NCI-H187 (cell line): ENCODE measurements at places on chromosomes 5 and 9.

DNA sequence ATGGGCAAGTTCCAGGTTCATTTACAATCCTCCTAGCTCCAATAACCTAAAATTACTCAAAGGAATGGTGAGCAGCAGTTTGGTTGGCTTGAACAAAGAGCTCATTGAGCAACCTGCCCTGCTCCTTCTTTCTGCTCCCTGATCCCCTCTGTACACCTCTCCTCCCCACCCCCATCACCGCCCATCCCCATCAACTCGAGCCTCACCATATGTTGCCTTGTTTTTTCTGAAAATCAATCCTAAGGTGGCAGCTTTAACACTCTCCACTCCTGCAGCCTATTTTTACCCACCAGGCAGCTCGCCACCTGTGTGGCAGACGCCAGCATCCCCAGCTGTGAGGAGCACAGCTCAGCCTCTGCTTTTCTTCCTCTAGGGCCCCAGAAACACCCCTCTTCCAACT, 533.4 kb upstream of the BRINP1 start:
- no peak for DNase-seq

DNA sequence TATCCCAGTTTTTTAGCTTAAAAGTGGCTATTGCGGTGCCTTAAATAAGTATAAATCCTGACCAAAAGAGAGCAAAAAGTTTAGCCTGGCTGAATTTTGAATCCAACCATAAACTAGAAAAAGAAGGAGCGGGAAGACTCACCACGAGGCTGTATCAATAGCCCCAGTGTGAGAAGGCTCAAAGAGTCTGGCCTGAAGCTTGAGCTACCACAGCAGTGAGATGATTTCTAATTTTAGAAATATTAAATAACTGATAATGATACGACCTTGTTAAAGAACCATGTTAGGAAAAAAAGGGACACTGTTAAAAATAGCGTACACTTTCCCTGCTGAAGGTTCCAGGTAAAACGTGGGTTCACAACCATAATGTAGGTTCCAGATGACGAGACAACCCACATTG, 134.1 kb upstream of the ZNF462 start:
- no peak for DNase-seq

DNA sequence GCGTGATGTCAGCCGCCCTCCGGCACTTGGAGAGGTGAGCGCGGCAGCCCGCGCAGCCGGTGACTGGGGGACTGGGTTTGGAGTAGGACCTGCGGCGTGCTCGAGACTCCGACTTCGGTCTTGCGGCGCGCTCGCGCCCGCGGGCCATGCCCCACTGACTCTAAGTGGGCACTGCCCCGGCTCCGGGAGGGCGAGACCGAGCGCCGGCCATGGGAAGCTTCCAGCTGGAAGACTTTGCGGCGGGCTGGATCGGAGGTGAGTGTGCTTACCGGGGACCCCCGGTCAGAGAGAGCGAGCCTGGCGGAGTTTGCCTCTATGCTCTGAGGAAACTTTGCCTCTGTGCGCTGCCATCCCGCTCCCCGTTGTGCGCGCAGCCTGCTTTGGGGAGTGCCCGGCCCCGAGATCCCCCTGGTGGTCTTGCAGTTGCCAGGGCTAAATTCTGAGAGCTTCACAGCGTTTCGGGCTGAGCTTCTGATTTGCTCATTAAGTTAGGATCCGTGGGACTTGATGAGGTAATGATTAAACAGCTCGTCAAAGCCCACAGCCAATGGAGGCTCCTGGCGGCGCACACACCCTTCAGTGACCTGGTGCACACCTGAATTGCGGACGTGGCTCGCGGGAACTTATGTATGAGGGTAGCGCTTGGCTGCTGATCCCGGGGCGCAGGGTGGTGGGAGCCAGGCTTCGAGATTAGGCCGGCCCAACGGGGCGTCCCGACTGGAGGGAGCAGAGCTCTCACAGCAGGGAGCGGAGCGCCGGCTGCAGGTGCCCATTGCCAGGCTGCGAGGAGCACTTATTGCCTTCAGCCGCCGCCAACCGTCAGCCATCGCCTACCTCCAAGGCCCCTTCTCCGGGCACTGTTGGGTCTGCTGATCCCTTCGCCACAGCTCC, at the start of gene SLC25A48:
SLC25A48 (plus strand) TSS at position 25 of the 891 bp plus-strand sequence; CDS start at position 210, 185 bp downstream.
- no peak for DNase-seq

- DNase-seq = no peak
Measured at GRCh38 chr5:116908537-116908936, 333.9 kb upstream of the SEMA6A start.

DNA sequence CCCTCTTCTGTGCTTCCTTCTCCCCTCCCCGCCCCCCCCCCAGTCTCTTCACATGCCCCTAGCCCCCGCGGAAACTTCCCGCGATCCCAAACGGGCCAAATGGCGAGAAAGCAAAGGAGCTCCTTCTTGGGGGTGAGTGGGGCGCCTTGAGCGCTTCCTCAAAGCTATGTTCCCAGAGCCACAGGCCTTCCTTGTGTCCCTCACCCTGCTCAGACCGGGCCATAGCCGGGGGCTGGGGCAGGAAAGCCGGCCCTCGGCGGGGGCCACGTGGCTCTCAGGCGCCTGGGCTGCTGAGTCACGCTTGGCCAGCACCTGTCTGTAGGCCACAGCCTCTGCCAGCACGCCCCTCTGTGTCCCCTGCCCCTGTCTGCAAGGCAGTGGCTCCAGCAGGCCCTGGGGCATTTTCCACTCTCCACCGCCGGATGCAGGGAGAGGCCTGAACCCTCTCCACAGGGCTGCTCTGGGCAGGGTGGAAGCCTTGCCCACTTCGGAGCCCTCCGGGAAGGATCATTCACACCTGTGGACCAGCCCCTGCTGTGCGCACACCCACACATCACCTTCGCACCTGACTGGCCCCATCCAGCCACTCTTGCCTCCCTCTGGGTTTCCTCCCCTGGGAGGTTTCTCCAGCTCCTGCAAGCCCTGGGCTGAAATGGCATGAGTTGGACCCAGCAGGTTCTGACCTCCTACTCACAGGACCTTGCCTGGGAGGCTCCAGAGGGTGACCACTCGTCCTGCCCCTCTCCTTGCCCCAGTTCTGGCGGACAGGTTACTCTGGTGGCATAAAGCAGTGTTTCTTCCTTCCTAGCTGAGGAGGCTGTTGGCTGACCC, 1.2 kb upstream of the SQSTM1 start:
- DNase-seq = no peak

- no peak for DNase-seq
Measured at GRCh38 chr9:71472400-71472799, 295.9 kb downstream of the CEMIP2 start.

DNA sequence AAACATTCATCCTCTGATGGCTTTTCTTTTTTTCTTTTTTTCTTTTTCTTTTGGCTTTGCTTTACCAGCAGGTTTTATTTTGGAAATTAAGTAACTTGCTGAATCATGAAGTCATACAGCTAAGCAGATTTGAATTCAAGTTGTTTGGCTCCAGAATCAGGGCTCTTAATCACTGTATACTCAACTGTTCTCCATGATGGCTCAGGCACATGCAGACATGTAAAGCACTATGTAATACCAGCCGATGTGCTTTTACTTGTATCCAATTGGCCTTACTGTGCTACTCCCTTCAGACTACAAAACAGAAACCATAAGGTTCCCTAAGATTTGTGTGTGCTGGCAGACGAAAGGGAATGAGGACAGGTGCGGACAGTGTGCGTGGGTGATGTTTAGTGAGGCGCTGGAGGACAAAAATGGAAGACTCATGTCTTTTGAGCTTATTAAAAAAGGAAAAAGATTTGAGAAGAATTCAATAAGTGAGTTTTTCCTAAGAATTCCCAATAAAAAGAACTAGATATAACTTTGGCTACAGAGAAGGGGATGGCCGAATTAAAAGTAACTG, 44.7 kb upstream of the OTP start:
- no peak for DNase-seq

- DNase-seq = peak; percentile 47
Measured at GRCh38 chr5:154190595-154191304, at the start of gene GALNT10. TSS of gene GALNT10 (plus strand) at chr5:154190733. CDS start at chr5:154190867, 134 bp downstream.

GRCh38 chr5:80810425-80810824, 149.7 kb upstream of the RASGRF2 start:
- DNase-seq = no peak

DNA sequence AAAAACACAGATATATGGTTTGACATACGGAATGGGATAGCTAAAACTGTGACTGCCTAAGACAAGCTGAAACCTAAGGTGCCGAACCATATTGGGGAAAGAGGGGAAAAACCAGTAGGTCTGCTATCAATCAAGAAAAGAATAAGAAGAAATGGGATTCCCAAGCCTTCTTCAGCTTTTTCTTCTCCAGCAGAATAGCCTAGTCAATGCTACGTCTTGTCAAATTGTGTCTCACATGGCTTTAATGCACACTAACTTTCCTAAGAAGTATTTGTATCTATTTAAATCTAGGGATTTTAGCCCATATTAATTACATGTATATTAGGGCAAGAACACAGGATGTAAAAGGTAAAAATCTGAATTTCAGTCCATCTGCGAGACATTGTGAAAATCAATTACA, 797 bp upstream of the FBXO38 start:
- no peak for DNase-seq

- no peak for DNase-seq
Measured at GRCh38 chr5:59685191-59685530, 208.4 kb downstream of the PDE4D start.
